ENCODE measurements at places on chromosomes 2 and 18.

- DNase-seq: peak; percentile 81
Observed at GRCh38 chr2:54957321-54957999, 92.8 kb downstream of the RTN4 start.

- no peak for DNase-seq
Observed at GRCh38 chr2:131488306-131489205, 3.6 kb downstream of the MZT2A start.

DNA sequence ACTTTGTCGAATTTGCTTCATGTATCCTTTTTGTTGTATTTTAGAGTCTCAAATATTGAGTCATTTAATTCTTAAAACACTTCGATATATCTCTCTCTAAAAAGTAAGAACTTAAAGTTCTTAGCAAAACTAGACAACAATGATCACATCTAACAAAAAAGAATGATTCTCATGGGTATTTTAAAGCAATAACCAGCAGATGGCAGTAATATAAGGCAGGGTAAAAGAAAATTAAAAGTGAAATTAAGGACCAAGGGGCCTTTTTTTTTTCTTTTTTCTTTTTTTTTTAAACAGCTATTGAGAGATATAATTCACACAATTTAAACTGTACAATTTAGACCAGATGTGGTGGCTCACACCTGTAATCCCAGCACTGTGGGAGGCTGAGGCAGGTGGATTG, 9.9 kb upstream of the AOX1 start:
- DNase-seq: peak; percentile 13

GRCh38 chr2:95008306-95008705, 17.2 kb upstream of the MAL start:
- no peak for DNase-seq

DNA sequence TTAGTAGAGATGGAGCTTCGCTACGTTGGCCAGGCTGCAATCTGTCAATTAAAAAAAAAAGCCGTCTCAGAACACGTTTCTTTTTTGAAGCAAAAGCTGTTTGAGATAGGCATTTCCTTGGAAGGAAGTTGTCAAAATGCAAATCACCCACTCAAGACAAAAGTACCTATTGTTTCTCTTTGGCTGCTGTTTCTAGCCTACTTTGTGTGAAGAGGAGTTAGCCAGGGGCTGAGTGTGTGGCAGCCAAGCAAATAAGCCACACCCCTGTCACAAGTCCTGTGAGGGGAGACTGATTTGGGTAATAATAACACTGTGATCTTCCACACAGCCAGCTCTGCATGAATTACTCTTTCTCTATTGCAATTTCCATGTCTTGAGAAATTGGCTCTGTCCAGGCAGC, 47.4 kb upstream of the CDCA7 start:
- peak; percentile 45 for DNase-seq

- no peak for DNase-seq
Observed at GRCh38 chr2:158403237-158403636, 53.3 kb downstream of the CCDC148 start.

- DNase-seq: peak; percentile 60
Observed at GRCh38 chr2:97751752-97752151, 38.4 kb downstream of the ZAP70 start.

DNA sequence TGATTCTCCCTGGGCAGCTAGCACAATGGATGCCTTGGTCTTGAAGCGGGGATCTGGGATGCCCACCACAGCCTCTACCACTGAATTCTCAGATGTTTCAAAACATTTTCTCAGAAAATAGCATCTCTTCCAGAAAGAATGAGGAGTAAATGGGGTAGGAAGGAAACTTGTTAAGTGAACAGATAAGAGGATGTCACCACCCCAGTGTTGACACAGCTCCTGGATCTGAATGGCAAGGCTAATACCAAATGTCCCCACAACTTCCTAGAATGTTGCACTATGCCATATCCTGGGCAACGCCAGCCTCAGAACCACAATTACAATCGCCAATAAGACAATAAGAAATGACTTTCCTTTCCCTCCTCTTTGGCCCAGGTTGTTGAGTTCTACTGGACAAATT, 177.2 kb downstream of the BCL11A start:
- DNase-seq: no peak

GRCh38 chr2:55965966-55966365, 42.4 kb upstream of the EFEMP1 start:
- DNase-seq: no peak

- DNase-seq: no peak
Observed at GRCh38 chr2:103293742-103294077, 531.9 kb downstream of the TMEM182 start.

- no peak for DNase-seq
Observed at GRCh38 chr18:43236921-43237320, 40.4 kb downstream of the SYT4 start.

- no peak for DNase-seq
Observed at GRCh38 chr2:73952499-73953446, 26.1 kb downstream of the DGUOK start.

DNA sequence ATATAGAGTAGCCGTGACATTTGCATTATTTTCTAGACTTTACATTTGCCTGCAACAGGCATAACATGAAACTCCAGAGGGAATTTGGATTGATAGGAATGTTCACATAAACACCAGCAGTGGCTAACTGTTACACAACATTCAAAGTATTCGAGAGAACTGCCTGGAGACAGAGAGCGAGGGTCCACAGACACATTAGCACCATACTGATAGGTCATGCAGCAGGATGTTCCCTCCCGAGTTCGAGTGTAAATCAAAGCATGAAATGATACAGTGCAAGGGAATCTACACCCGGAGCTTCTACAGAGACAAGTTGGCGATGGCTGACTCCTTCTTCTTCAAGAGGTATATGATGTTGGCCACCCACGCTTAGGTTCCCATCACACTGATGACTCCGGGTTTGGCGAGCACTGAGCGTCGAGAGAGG, 89.5 kb downstream of the COL6A3 start:
- no peak for DNase-seq

GRCh38 chr2:135952891-135953290, 32.5 kb downstream of the DARS1 start:
- no peak for DNase-seq

DNA sequence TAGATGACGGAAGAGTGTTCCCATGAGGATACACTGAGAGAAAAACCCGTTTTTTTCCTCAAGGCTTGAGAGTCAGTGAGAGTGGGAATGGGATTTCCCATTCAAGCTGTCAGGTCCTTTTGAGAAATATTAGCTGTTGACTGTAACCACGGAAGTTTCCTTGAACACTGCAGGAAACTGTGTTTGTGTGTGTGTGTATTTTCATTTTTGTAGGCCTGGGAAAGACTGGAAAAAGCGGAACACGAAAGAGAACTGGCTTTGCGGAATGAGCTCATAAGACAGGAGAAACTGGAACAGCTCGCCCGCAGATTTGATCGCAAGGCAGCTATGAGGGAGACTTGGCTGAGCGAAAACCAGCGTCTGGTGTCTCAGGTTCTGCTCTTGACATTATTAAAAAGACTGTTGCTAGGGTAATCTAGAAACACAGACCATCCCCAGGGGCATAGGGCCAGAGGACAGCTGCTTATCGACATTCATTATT, 98.8 kb upstream of the EML6 start:
- no peak for DNase-seq

GRCh38 chr18:76463872-76464271, 31.2 kb downstream of the ZNF516 start:
- no peak for DNase-seq

DNA sequence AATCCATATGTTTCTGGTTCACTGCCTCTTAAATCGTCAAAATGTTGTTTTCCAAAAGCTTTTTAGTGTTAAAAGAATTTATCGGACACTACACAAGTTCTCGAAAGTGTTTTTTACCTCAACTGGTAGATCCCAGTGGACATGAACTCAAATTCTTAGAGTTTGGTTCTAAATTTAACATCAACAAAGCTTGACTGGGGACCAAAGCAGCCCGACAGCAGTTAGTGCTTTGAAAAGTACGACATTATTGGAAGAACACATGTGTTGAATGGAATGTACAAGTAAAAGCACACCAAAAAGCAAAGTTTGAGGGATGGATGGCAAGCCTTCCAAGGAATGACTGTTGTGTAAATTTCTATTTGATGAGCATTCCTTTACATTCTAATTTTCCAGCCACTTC, 803.9 kb upstream of the POU3F3 start:
- DNase-seq: no peak

- DNase-seq: no peak
Observed at GRCh38 chr2:3420769-3421397, 41.4 kb downstream of the TRAPPC12 start.

DNA sequence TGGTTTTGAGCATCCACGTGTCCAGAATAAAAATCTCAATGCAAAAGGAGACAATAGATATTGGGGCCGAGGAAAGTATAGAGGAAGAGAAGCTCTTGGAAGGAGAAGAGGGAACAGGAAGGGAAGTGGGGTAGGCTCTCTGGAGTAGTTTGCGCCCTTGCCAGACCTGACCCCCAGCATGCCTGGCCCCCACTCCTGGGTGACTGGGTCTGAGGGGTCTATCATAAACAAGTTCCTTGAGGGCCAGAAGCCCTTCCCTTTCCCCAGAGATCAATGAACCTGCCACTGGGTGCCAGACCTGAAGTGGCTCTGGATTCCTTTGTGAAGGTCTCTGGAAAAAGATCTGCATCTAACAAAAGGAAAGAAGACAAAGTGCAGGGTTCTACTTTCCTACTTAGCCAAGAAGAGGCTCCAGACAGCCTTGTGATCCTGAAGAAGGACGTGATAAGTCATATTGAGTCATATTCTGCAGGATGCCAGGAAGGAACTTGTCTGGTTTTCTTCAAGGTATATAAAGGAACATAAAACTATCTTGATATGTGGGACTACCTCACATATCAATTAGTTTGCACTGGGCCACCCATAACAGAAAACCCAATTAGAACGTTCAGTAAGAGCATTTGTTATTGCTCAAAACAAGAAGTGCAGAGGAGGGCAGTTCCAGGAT, 18.7 kb upstream of the ATOH8 start:
- no peak for DNase-seq

DNA sequence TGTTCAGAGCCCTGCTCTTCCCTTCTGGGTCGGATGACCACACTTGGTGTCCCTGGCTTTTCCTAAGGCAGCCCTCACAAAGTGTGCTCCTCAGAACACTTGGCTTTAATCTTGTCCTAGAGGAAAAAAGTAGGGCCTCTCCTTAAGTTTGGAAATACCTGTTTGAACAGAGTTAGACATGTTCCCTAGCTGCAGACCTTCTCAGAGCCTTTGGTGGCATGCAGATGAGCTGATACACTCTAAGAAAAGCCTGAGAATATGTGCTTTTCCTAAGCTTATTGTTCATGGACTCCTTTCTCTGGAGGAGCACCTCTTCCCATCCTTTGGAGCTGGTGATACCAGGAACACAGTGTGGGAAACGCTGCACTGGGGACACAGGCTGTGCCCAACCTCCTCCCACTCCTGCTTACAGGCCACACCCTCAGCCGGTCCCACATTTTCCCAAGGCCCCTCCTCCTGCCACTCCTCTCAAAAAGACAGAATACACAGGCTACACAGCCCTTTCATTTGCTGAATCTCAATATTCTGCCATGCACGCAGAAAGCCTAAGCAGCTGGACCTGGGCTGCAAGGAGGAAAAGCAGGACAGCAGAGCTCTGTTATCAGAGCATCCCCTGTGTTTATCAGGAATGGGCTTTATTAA, 443.6 kb downstream of the NBAS start:
- no peak for DNase-seq

DNA sequence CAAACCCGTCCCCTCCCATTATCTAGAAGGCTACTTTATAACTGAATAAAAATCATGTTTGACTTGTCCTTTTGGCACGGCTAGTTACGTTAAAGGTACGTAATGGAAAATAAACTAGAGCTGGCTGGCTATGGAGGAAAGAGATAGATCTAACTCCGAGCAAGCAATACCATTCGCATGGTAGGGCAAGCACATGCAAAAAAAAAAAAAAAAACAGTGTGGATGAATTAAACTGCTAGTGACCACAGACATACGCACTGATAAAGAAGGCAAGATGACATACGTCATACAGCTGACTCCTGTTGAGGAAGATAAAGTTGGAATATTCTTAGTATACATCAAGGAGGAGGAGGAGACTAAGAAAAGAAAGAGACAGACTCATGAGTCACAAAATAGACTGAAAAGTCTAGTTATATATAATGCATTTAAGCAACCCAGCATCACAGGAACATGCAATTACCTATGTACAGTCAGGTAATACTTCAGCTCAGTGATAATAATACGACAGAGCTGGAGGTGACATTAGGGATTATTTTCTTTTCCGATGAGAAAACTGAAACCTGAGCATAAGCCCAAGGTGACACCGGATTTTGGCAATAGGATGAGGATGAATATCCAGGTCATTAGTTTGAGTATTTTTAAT, 37.9 kb upstream of the NARS1 start:
- no peak for DNase-seq

GRCh38 chr2:214127571-214127970, 283.3 kb upstream of the VWC2L start:
- DNase-seq: no peak

DNA sequence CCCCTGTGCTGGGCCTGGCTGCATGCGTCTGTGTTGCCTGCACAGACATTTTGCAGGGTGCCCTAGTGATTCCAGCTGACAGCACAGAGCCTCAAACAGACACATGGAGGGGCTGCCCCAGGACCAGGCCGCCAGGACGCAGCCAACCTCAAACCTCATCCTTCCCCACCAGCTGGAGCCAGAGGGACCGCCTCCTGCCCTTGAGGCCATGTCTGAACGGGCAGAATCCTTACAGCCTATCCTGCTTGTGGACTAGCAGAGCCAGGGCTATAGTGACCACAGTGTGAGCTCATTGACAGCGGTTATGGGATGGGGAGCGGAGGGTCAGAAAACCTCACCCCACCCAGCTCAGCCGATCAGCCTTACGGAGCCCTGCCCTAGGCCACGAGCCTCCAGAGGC, 22.4 kb downstream of the ODC1 start:
- DNase-seq: no peak

DNA sequence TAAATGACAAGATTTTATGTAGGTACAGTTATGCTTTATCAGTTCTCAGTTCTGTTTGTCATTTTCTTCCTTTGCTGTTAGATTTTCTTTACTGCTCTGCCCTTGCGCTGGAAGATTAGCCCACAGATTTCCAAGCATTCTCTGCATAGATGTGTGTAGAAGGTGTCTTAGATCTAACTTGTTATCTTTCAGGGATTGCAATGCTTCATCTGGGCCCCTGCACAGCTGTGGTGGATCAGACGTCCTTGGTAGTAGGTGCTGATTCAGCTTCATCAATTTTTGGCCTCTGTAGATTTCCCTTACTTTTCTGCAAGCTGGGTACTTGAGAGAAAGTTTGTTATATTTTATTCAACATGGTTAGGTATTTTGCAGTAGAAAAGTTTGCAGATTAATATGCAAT, 115.3 kb upstream of the LINC00305 start:
- DNase-seq: no peak

DNA sequence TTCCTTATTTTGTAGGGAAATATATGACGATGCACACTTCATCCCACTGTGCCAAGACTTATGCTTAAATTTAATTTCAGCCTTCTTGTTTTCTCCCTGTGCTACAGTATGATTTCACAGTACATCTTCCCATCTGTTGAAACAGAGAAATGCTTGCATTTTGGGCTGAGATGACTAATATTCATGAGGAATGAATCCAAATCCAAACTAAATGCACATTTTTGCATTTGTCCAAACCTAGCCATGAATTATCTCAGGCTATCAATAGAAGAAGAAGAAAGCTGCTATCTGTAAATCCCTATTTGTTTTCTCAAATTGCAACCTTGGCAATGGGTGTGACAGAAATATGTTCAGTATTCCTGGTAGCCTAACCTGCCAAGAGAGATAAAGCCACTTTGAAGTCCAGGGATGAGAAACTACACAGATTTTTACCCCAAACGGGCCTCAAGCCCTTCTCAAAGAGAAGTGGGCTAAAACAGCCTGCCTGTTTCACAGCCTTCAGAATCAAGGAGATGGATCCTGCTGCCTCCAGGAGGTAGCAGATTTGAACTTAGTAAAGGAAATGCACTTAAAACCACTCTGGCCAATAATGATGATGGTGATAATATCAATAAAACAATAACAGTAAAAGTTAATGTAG, 306.9 kb upstream of the NT5C1B start:
- no peak for DNase-seq
